Left lobe of liver (tissue), 2 donors: ENCODE measurements at places on chromosomes 16 and 17.
A peak's percentile ranks its signal among the peaks of the same experiment; 100 is the strongest.

DNA sequence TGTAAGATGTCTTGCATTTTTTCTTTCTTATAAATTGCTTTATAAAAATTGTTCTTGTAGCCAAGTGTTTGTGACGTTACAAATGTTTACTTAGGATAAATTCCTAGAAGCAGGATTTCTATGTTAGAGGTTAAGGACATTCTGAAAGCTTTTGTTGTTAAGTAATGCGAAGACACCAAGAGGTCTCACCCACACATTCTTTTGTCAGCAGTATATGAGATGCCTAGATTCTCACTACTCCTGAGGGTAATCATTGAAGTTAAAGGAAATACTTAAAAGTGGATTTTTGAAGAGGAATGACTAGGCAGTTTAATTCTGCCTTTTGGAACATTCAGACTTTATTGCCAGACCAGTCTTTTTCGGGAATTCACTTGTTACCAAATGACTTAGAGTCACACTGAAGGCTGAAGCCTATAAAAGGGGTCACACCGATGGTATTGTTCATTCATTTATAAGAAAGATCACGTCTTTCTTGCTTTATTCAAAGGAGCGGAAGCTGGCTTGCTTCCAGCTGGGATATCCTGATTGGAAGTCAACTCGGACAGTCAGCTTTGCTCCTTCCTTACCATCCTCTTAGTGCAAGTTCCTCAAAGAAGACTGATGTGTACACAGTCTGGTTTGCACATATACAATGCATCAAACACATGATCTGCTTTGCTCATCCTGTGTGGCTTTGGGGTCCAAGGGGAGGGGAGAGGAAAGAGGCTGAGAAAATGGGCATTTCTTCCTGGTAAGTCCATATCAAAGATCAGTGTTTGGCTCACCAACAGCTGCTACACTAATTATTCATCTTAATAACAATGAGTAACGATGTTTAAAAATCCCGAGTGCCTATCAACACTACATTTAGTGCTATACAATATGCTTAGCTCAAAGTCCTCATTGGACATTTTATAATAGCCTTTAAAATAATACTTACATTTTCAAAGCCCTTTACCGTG lies 160.0 kb downstream of the MAP2K6 start:
- no peak for DNase-seq

DNA sequence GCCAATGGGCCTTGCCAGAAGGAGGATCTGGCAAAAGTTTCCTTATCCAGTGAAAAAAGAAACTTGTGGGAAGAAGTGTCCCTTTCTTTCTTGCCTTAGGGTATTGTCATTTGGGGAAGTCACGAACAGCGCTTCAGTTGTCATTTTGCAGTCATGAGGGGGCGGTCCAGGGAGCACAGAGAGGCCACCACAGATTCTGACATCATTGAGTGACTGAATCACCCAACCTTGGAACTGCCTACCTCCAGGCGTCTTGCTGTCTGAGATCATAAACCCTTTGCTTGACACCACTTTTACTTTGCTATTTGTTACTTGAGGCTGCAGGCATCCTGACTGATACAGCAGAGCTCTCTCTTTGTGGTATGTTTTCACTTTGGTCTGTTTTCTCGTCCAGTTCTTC lies 3.1 kb upstream of the WSCD1 start:
- no peak for DNase-seq

- no peak for DNase-seq
Observed at GRCh38 chr16:86353948-86354347, 156.4 kb upstream of the FOXF1 start.

- DNase-seq, result no peak
Observed at GRCh38 chr17:45770632-45771270, 13.4 kb upstream of the CRHR1 start.

- no peak for DNase-seq
Observed at GRCh38 chr17:14432079-14432478, 131.2 kb downstream of the HS3ST3B1 start.

DNA sequence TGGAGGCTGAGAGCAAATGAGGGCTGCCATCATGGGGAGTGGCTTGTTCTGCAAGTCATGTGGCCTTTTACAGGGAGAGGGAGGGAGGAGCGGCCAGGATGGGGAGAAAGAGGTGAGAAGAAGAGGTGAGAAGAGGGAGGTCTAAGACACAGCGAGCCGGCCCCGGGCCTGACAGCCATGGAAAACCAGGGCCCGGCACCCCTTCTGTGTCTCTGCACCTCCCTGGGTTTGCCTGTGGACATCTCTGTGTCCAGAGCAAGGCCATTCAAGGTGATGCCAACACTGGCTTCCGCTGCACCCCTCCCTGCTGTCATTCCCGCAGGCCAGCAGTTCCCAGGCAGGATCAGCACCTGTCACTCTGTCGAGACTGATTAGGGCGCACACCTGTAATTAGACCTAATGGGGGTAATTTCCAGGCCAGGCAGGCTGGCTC lies 75.6 kb downstream of the MGAT5B start:
- DNase-seq, result no peak

DNA sequence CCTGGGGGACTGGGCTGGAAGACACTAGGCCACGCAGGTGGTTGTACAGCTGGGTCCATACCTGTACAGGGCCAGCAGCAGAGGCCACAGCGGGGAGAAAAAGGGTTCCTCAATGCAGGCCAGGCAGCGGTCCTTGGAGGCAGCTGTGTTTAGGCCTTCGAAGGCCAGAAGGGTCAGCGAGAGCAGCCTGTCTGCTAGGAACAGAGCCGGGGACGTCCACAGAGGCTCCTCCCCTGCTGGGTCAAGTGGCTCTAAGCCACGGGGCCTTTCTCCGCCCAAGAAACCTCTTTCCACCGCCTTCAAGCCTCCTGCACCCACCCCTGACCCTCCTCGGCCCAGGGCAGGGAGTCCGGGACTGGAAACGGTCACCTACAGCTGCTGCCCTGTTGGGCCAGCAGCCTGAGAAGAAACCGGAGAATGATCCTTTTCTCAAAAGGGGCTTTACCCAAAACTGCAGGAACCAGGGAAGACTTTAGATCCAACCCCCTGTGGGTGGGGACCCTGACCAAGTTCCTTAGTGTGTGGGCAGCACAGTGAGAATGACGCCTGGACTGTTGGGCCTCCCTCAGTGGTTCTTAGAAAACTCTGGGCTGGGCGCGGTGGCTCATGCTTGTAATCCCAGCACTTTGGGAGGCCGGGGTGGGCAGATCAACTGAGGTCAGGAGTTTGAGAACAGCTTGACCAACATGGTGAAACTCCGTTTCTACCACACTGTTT lies 8.4 kb upstream of the SPATA2L start:
- DNase-seq, result no peak

DNA sequence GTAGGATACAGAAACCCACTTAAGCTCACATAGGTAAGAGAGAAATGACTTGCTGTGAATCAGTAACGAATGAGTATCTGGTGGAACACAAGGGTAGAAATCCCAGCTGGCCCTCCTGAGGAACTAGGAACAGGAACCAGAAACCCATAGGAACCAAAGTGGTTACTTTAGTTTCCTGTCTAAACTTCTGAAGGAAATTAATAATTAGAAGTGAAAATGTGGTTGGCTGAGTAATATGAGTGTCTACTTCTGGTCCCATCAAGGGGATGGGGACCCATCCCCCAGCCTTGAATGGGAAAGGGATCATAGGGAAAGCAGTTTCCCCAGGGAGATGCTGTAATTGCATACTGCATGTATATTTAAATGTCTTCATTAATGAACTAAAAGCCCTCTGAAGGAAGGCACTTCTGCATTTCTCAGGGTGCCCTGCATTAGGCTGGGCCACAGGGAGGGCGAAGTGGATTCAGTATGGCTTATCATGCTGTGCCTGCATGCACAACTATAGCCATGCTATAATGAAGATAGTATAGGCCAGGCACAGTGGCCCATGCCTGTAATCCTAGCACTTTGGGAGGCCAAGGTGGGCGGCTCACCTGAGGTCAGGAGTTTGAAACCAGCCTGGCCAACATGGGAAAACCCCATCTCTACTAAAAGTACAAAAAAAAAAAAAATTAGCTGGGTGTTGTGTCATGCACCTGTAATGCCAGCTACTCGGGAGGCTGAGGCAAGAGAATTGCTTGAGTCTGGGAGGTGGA lies 45.6 kb downstream of the CYB5B start:
- DNase-seq, result no peak

DNA sequence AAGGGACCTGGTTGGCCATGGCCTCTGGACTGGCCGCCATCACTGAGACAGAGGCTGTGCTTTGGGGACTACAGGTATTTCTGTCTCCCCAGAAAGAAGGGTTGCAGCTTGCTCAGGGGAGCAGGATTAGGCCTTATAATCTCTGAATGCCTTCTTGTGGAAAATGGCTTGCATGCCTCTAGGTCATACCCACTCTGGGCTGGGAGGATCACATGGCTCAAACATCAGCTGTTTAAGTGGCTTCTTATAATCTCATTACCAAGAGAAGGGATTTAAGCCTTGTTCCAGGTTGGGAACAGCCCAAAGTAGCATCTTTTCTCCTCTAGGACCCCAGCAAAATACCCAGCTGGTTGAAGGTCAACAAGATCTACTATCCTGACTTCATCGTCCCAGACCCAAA lies 19.1 kb downstream of the LIG3 start:
- DNase-seq, result no peak

DNA sequence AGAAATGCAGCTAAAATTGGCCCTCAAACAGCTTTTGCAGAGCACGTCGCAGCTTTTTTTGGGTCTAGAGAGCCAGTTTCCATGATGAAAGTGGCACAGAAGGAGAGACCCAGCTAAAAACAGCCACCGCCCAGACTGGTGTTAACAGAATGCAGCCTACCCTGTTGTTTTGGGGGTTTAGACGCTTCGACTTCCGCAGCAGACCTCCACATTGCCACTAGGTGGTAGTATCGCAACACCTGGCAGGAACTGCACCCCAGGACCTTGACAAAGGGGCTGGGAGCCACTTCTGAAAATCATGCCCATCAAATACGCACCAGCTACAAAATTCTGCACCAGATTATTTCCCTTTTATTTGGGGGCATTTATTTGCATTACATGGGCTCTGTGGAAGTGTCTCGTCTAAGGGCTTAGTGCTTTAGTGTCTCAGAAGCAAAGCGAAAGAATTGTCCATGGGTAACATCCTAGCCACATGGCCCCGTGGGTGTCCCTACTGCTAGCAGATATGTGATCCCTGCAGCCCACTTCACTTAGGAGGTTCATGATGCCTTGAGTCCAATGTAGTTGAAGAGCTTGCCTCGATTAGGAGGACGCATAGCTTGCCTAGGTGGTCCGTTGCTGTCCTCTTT lies 167.1 kb downstream of the HAPSTR1 start:
- peak; percentile 56 for DNase-seq

GRCh38 chr16:4415538-4416199 lies 727 bp downstream of the CORO7 start:
- DNase-seq, result no peak

DNA sequence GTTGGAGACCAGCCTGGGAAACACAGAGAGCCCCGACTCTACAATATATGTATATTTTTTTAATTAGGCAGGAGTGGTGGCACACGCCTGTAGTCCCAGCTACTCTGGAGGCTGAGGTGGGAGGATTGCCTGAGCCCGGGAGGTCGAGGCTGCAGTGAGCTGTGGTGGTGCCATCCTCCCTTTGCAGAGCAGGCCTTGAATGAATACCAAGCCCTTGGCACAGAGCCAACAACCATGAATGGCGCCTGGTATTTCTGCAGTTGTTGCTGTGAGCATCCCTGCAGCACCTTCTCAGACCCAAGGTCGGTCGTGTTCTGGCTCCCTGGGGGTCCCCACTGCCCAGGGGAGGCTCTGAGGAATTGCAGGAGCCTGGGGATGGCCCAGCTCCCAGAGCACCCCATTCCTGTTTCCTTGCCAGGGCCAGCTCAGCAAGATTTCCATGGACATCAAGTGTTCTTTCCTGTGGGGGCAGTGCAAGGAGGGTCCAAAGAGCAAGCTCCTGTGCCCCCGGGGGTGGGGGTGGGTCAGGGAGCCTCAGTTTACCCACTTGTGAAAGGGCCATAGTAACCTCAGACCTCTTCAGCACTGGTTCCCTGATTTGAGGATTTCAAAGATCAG lies 25.6 kb upstream of the RMI2 start:
- no peak for DNase-seq

GRCh38 chr16:65120831-65121721 lies 787 bp downstream of the CDH11 start:
- DNase-seq, result no peak

DNA sequence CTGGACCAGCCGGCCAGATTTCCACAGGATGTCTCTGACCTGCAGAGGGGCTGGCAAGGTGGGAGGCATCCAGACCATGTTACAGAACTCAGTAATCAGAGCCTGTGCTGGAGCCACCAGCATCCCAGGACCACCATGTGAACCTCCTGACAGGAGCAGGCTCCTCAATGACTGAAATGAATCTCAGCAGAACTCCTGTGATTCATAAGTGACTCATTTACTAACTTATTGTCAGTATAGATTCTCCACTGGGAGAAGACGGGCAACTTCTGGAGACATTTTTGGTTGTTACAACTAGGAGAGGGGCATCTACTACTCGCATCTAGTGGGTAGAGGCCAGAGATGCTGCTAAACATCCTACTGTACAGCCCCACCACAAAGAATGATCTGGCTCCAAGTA lies 3.1 kb upstream of the WWOX start:
- no peak for DNase-seq

GRCh38 chr17:2723997-2724783 lies 12.6 kb upstream of the CLUH start:
- no peak for DNase-seq

GRCh38 chr16:6148361-6148760 lies 1050.8 kb upstream of the EEF2KMT start:
- no peak for DNase-seq

GRCh38 chr17:65690626-65691310 lies 129.3 kb upstream of the AXIN2 start:
- no peak for DNase-seq

- DNase-seq, result peak; percentile 87
Observed at GRCh38 chr17:15436473-15437302, 30.7 kb downstream of the CDRT4 start.

- DNase-seq, result no peak
Observed at GRCh38 chr17:56939869-56940484, 20.9 kb downstream of the COIL start.

- DNase-seq, result no peak
Observed at GRCh38 chr16:89706518-89707260, 5.2 kb upstream of the SPATA2L start.

DNA sequence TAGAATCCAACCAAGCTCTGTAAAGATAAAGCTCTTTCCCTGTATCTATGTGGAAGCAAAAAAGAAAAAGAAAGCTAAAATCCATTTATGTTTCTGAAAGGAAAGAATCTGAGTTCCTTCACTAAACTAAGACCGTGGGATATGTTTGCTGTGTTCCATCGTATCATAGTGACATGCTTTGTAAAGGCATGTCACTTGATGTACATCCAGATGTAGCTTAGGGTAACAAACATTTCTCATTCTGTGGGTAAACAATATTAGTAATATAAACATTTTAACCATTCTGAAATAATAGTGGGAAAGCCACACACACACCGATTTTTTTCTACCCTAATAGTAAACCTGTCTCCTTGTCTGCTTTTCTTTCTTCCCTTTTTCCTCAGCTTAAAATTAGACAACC lies 78.1 kb downstream of the TUBD1 start:
- DNase-seq, result no peak

DNA sequence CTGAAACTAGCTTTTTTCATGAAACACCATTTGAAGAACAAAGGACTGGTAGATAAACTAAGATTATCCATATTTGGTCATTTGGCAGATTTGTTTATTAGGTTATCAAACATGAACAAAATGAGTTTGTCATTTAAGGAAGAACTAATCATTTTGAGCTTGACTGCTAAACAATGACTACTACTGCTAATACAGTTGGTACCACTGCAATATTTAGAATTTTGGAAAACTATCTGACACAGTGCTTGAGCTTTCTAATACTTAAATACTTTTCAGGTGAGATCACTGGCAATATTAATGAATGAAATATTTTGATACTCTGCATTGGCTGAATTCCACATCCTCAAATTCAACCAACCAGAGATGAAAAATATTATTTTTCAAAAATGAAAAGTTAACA lies 47.2 kb downstream of the MED13 start:
- no peak for DNase-seq
